ENCODE measurements at places on chromosomes 2 and 18.

GRCh38 chr2:147937744-147938349, 82.7 kb downstream of the ORC4 start:
- no peak for ATAC-seq

DNA sequence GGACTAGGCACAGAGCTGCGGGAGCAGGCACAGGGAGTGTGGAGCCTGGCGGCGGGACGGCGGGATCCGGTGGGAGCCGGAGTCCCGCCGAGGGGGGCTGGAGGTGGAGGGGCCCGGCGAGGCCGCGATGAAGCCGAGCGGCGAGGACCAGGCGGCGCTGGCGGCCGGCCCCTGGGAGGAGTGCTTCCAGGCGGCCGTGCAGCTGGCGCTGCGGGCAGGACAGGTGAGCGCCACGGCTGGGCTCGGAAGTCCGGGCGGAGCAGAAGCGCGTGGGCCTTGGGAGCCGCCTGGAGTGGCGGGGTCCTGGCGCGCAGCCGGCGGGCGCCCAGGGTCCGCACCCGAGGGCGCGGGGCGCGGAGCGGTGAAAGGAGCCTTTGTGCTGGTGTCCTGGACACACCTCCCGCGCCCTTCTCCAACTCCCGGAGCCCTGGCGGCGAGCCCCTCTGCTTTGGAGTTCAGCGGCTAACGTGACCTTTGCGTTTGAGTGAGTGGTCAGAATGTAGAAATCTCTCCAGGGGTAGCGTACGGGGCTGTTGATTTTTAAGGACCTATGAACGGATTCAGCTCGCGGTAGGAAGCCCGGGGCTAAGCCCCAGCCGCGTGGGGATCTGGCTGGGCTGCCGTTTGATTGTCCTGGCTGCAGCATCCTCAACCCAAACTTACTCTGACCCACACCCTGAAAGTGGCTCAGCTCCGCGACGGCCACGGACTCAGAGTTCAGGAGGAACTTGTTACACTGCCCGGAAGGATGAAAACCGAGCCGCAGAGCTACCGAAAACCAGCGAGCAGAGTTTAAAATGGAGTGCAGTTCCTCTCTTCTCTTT, 448 bp downstream of the IMPA2 start:
- peak; percentile 40 for ATAC-seq

DNA sequence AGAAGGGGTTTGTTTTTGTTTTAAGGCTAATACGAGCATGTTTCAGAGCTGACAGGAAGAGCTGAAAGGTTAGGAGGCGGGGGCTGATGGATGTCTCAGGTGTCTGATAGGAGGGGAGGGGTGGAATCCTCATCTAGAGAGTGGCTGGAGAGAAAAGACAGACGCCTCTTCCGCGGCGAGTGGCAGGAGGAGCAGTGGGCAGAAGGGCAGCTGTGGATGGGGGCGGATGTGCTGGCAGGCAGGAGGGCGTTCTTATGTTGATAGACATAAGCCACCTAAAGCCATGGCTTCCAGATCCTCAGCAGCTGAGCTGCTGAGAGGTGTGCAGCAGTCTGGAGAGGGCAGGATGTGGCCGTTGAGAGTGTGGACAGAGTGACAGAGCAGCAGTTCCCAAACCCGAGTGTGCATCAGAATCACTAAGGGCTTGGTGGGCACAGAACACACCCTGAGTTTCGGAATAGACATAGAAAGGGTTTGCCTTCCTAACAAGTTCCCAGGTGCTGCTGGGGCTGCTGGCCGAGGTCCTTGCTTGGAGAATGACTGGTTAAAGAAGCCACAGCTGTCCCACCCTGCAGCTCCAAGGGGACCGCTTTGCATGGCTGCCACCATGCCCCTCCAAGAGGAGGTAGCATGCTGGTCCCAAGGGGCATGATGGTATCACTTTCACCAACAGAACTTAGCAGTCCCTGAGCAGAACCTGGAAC, 3.0 kb upstream of the ITM2C start:
- no peak for ATAC-seq

DNA sequence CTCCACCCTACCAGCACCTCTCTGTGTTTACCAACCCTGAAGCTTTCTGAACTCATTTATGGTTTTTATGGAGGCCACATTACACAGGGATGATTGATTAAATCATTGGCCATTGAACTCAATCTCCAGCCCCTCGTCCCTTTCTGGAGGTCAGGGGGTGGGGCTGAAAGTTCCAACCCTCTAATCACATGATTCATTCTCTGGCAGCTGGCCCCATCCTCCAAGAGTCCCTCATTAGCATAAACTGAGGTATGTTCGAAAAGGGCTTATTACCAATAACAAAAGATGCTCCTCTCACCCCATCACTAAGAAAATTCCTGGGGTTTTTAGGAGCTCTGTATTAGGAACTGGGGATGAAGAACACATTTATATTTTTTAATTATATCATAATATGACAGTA, 92.3 kb downstream of the DIS3L2 start:
- no peak for ATAC-seq

- no peak for ATAC-seq
These were observed 81.1 kb downstream of the TRIB2 start for GRCh38 chr2:12797815-12798214.

DNA sequence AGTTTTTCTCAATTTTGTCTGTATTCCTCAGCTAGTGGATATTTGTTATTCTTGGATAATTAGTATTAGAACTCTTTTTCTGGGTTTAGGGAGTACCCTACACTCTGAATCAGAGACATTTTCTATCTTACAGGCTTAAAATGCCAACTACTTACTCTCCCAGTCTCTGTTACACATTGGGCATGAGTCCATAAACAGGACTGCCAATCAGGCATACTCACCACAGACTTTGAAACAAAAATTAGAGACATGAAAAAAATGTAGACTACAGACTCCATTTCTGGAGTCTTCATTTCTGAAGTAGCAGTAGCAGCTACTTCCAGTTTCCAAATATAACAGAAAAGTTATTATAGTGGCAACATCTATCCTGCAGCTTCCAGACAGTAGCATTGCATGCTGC, 279.7 kb downstream of the MBD5 start:
- no peak for ATAC-seq

DNA sequence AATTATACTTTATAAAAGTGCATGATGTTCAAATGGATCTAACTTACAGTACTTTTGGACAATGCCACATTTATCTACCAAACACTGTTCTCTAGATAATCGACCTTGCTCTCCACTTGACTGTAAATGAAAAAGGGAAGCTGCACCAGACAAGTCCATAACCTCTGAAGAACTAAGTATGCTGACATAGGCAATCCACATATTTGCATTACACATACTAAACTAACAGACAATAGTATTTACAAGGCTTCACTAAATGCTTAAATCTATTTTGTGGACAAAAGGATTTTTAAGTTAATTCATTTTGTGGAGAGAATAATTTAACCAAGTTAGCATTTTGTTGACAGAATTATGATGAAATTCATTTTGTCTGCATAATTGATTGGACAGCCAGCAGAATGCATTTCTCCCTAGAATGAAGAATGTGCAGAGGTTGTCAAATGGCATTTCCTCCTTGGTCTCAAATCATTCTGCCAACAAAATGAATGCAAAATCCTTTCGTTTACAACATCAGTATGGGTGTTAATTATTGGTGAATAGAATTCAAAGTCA, 520.9 kb downstream of the CPS1 start:
- no peak for ATAC-seq

GRCh38 chr2:58896638-58897037, 655.5 kb upstream of the FANCL start:
- ATAC-seq, result no peak

DNA sequence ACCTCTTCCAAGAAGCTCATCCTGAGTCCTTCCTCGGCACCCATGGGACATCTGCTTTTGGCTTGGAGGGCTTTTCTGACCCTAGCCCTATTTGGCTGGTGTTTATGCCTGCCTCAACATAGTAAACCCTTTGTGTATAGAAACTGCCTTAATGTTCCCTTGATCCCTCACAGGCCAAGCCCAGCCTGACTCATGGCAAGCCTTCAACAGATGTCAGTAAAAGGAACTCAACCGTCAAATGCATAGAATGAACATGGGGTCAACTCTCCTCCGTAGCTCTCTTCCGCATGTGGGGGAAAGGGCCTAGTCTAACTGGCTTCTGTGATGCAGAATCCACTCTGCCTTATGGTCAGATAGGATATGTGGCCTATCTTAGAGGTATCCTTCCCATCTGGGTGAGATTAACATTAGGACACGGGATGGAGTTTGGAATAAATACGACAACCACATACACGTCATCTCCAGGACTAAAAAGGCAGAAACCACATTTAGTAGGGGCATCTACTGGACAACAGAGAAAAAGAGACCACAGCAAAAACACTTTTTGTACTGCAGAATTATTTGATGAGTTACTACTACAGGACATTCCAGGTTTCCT, 2.5 kb upstream of the NPAS2 start:
- no peak for ATAC-seq

GRCh38 chr2:118103951-118104940, 16.0 kb downstream of the INSIG2 start:
- ATAC-seq, result peak; percentile 91

DNA sequence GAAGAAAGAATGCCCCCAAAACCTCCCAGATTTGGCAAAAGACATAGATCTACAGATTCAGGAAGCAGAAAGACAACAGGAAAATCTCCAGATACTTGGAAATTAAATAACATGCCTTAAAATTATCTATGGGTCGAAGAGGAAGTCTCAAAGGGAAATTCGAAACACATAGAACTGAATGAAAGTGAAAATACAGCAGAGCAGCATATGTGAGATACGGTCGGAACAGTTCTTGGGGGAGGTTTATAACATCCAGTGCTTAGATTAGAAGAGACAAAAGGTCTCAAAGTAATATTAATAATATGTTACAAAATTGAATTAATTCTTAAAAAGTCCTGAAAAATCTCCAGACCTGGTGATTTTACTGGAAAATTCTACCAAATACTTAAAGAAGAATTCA, 14.3 kb downstream of the KCNG2 start:
- ATAC-seq, result no peak

DNA sequence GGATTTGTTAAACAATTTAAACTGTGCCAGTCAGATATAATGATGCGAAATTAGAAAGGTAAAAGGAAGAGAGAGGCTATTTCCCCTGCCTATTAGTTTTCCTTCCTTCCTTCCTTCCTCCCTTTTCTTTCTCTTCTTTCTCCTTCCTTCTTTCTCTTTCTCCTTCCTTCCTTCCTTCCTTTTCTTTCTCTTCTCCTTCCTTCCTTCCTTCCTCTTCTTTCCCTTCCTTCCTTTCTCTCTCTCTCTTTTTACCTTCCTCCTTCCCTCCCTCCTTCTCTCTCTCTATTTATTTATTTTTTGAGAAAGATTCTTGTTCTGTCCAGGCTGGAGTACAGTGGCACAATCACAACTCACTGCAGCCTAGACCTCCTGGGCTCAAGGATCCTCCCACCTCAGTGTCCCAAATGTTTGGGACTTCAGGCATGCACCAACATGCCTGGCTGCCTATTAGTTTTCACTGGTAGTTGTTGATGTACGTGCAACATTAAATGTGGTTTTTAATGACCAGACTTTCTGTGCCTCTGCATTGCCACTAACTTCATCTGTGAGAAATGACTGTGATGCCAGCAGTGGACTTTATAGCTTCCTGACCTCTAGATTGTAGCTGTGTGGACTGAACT, 48.7 kb upstream of the NFE2L2 start:
- no peak for ATAC-seq

DNA sequence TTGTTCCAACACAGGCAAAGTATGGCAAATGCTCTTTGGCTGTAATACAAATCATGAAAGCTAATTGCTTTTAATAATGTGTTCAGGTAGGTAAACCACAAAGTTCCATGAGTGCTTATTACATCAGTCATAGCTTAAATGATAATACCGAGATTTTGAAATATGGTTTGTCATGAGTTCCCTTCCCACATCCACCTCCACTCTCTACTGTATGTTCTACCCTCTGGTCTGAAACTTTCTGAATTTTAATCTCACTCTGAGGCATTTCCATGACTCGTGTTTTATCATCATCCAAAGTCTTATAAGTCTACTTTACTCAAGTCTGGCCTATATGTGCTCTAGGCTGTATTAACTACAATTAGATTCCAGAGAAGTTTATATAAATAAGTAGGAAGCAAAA, 354.8 kb downstream of the AKAIN1 start:
- ATAC-seq, result no peak

DNA sequence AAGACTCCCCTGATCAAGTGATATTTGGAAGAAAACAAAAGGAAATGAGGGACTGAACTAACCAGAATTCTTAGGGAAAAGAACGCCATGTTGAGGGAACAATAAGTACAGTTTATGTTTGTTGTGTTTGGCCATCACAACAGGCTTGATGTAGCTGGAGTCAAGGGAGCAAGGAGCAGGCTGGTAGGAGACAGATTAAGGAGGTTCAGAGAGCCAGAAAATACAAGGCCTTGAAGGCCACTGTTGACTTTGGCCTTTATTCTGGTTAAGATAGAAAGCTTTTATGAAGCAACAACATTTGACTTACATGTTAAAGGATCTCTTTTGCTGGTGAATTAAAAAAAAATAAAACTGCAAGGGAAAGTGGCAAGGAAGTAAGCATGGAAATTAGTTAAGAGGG, 754.1 kb upstream of the SLC8A1 start:
- ATAC-seq, result no peak

DNA sequence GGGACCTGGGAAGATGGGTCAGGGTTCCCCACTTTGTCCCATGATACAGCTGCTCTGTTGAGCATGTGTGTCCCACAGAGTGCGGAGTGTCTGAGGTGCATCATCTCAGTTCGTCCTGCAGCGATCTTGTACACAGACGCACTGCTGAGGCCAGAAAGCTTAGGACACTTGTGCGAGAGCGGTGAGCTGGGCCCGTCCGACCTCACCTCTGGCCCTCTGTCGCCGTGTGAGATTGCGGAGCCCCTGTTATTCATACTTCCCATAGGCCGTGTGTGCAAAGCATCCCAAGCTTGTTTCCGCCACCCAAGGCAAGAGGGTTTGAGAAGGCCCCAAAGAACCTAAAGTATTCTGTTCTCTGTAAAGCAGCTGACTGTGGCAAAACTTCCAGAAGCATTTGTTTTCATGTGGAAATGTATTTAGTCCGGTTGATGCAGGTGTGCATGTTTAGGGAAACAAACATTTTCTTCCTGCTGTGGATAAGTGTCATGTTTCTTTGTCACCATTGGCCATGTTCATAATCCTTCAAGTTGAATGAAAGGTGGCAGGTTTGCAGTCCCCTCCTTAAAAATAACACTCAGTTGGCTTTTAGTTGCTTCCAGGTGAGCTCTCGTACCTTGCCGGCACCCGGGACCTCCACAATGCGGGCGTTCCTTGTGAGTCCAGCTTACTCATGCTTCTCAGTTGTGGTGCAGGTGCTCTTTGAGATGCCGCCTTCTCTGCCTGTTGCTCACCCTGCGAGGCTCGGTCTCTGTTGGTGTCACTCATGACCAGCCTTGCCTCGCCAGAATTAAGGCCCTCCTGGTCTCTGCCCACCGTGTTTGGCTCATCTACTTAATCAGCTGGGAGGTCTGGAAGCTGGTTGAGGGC, 5.3 kb downstream of the AGAP1 start:
- no peak for ATAC-seq

GRCh38 chr2:108620656-108621055, 86.4 kb downstream of the LIMS1 start:
- ATAC-seq, result no peak

GRCh38 chr2:168974428-168974827, 56.7 kb downstream of the ABCB11 start:
- no peak for ATAC-seq

- ATAC-seq, result no peak
These were observed 121.4 kb downstream of the ZNF236 start for GRCh38 chr18:76943542-76944339.

- ATAC-seq, result no peak
These were observed 122.7 kb downstream of the COL6A3 start for GRCh38 chr2:237291138-237291792.

All from stimulated activated memory B cell treated with anti-CD40 and anti-IgM and Interleukin-4, amounts not matched to agents 10 μg/mL and 1 μg/mL and 100 μg/mL, for 72 hours (primary cell).